ENCODE measurements at places on chromosomes 5 and 9.

DNA sequence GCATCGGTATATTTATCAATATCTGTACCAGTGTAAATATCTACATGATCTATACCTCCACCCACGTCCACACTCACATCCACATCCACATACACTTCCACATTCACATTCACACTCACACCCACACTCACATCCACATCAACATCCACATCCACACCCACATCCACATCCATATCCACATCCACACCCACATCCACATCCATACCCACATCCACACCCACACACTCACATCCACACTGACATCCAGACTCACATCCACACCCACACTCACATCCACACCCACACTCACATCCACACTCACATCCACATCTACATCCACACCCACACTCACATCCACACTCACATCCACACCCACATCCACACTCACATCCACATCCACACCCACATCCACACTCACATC lies 189.2 kb downstream of the IRX1 start:
- DNase-seq: no peak

DNA sequence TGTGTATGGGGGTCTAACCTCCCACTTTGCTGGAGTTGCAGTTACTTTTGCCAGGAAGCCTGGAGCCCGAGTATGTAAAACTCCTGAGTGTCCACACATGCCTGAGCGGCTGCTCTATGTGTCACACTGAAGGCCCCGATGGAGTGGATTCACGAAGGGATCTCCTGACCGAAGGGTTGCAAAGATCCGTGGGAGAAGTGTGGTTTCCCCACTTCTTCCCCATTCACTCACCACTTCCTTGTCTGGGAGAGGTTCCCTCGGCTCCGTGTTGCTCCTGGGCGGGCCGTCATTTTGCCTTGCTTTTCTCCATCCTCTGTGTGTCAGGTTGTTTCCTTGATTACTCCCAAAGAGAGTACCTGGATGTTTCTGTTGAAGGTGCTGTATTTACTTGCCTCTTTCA lies 16.2 kb upstream of the IL3 start:
- no peak for DNase-seq

GRCh38 chr9:123591283-123591682 lies 235.3 kb downstream of the CRB2 start:
- no peak for DNase-seq

- no peak for DNase-seq
These were observed 75.1 kb downstream of the MAT2B start for GRCh38 chr5:163580516-163580915.

- peak; percentile 1 for DNase-seq
These were observed 134.4 kb downstream of the PTTG1 start for GRCh38 chr5:160555971-160556631.

DNA sequence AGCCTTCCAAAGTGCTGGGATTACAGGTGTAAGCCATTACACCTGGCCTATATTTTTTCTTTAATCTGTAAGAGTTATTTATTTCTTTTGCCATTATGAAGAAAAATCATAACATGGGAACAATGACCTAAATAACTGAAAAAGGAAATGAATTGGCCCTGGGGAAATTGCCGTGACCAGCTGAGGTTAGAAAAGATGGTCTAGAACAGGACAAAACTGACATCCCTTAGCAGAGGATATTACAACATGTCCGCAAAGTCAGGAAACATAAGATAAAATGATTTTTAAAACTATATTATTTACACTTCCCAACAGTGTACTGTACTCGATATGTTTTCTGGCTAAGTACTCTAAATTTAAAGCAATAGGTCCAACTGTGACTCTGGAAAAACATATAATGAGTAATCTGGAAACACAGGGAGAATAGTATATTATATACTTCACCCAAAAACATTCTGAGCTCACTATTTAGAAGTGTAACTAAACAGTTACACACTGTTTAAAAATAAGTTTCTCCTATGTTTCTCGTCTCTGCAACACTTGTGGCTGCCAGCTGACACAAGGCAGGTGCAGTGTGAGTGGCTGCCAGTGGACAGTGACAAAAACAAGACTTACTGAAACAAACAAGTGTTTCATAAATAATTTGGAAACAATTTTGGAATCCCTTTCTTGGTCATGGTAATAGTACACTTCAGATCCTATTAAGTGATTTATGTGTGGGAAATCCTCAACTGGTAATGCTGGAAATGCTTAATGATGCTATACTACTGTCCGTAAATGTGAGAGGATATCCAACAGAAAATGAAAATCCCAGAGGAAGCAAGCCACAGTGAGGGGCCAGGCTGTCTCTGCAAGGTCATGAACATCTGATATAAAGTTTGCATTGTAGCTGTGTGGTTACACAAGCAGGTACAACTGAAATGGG lies 69.1 kb downstream of the C9orf85 start:
- no peak for DNase-seq

- no peak for DNase-seq
These were observed 476.0 kb downstream of the CSNK1G3 start for GRCh38 chr5:123987956-123988355.

DNA sequence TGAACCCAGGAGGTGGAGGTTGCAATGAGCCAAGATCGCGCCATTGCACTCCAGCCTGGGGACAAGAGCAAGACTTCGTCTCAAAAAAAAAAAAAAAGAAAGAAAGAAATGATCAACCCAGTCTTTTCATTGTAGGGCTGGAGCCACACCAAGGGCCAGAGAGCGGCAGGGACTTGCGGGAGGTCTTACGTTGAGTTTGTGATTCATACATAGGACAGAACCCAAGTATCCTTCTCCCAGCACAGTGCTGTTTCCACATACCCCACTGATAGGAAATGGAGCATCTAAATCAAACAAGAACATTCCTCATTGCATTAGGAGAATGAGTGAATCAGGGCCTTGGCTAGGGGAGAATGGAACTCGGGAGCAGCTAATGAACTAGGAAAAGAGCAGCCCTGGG lies 3.5 kb upstream of the TNIP1 start:
- no peak for DNase-seq

GRCh38 chr9:5186416-5187169 lies 1.2 kb upstream of the INSL6 start:
- peak; percentile 59 for DNase-seq

- DNase-seq: no peak
These were observed 13.1 kb downstream of the PAPPA start for GRCh38 chr9:116166713-116167112.

GRCh38 chr5:107363768-107364167 lies 307.0 kb downstream of the EFNA5 start:
- DNase-seq: no peak

DNA sequence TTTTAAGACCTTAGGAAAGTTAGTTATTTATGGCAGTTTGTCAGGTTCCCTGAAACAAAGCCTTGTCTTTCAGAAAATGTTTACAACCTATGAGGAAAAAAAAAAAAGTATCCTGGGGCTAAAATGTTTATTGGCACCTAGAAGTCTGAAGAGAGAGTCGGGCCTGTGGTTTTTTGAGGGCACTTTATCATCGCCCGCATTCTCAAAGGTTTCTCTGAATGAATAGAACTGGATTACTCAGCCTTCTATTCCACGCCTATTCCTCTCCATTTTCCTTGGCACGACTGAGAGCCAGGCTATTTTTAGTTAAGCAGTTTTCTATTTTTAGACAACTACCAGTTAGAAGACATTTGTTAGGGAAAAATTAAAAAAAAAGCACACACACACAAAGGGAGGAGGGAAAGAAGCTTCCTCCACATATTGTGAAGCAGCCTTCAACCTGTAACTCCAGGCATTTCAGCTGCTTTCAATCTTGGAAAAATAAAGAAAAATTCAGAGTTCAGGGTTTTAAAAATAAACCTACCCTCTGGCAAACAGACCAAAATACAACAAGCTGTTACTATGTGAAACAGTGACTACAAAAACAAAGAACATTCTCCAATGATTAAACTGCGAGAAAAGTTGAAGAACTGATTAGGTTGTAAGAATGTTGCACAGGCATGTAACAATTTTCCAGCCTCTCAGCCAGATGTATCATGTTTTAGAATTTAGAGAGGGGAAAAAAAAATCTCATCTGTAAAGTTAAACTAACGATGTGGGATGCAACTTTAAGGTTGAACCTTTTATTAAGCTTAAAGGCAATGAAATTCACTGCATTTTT lies 97.0 kb downstream of the MEF2C start:
- peak; percentile 74 for DNase-seq

- no peak for DNase-seq
These were observed 15.3 kb downstream of the HNRNPH1 start for GRCh38 chr5:179608131-179608581.

DNA sequence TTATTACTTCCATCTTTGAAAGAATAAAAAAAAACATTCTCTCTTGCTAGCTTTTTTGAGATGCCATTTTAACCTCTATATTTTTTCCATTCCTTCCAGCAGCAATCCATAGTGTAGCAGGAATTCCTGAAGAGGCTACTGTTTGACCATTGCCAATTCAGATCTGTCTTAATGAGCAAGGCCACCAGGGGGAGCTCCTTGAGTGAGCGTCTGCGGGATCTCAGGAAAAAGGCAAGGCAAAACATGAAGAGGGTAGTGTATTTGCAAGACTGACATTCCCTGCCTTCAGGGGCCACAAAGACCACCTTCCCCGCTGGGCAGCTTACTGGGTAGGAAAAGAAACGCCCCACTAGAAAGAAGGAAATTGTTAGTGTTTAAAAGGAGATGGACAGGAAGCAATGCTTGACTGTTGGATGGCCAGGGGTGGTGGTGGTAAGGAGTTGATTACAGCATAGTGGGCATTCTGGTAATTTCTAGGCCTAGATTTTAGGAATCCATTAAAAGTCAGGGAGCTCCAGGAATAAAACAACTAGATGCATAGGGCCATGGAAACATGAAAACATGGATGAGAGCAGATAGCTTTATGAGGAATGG lies 206.6 kb upstream of the HAPLN1 start:
- DNase-seq: peak; percentile 42

- DNase-seq: no peak
These were observed 124.4 kb downstream of the FANCC start for GRCh38 chr9:95193067-95193466.

Measured in NCI-H345 (cell line).